GDM1 (cell line): ENCODE measurements at places on chromosomes 6 and 20.

- DNase-seq, result no peak
Observed at GRCh38 chr6:2589171-2589661, 161.5 kb downstream of the MYLK4 start.

- no peak for DNase-seq
Observed at GRCh38 chr6:3648724-3649123, 102.8 kb downstream of the PXDC1 start.

- DNase-seq, result no peak
Observed at GRCh38 chr6:77228279-77228678, 235.0 kb downstream of the HTR1B start.

- DNase-seq, result no peak
Observed at GRCh38 chr6:159084493-159085091, 39.8 kb upstream of the TAGAP start.

GRCh38 chr20:43979576-43980105 is 65.0 kb downstream of the TOX2 start:
- no peak for DNase-seq

DNA sequence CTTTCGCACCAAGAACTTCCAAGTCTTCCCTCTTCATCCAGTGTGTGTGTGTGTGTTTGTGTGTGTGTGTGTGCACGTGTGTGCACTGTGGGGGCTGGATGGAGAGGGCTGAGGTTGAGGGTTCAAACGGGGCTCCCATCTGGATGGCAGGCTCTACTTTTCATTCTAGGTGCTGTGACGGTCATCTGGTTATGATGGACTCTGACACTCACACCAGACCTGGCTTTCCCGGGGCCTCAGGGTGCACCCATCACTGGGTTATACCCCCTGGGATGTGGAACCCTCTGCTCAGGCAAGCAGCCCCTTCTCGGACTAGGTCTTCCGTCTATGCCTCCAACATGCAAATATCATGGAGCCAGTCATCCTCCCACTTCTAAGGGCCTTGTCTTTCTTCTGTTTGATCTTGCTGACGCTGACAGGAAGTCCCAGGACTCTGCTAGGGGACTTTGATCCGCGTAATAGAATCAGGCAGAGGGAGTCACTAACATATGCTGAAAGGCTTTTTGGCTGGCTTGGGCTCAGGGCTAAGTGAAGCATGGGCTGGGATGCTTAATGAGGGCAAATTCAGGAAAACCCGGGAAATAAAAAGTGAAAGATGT is 313.6 kb downstream of the CDC5L start:
- no peak for DNase-seq

DNA sequence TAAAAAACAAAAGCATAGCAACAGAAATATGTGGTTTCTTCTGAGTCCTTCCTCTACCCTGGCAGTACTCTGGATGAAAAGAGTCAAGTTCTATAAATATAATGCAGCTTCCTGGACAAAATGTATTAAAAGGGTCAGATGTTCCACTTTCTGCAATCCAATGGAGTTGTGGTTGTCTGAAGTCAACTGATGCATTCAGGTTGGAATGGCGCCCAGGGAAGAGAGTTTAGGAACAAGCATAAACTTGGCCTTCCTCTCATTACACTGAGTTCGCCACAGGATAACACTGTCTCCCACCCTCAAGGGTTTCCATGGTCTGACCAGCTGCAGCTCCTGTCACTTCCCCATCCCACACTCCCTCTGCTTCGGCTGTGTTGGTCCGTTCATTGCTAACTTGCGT is 66.4 kb downstream of the PLEKHG1 start:
- no peak for DNase-seq

DNA sequence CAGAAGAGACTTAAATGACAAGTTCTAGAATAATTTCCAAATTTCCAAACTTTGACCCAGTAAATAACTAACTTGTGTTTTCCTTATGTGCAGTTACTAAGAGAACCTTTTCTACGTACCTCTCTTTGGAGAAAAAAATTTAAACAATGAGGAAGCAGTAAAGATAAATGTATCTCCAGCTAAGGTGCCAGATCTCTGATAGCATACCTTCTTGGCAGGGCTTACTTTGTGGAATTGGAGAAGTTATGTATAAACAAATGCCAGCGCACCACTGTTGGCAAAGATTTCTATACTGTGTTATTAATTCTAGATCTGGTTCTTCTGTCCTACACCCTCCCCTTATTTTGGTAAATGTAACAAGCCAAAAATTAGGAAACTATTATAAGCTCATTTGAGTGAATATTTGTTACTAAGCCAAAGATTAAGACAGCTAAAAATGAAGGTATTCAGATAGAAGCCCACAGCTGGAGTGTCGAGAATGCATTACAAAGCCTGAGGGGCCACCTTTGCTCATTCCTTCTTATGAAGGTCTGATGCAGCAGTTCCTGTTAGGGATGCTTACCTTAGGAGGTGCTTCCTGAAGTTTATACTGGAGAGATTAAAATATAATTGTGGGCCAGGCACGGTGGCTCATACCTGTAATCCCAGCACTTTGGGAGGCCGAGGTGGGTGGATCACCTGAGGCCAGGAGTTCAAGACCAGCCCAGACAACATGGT is 373.1 kb upstream of the SOX4 start:
- no peak for DNase-seq

- DNase-seq, result no peak
Observed at GRCh38 chr6:1695546-1696462, 86.1 kb downstream of the FOXC1 start.

GRCh38 chr20:35004051-35004725 is 48.5 kb downstream of the MYH7B start:
- no peak for DNase-seq

DNA sequence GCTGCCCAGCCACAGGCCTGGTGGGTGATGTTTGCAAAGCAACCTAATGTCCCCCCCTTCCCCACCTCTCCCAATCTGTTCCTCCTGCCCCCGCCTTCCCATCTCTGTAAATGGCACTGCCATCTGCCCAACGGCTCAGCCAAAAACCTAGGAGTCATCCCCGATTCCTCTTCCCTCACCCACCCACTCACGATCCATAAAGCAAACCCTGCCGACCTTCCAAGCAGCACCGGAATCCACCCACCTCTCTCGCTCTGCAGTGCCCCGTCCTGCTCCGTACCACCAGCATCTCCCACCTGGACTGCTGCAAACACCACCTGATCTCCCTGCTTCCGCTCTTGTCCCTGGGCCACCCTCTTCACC is 37.6 kb downstream of the SULF2 start:
- no peak for DNase-seq

DNA sequence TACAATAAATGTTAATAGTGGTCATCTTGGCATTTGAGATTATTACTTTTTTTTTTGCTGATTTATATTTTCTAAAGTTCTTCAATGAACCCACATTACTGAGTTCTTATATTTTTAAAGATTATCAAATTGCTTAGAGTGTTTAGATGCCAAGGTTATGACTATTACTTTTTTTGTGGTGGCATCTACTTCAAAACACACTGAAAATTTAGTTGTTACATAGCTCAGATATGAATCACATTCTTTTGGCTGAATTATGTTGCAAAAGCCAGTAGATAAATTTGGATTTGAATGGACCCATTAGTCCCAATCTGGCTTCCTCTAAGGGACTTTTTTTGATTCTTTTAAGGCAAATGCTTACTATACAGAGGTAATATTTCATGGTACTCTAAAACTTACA is 8.9 kb downstream of the UTRN start:
- DNase-seq, result no peak

- no peak for DNase-seq
Observed at GRCh38 chr20:58989196-58989595, 8.1 kb downstream of the NELFCD start.

DNA sequence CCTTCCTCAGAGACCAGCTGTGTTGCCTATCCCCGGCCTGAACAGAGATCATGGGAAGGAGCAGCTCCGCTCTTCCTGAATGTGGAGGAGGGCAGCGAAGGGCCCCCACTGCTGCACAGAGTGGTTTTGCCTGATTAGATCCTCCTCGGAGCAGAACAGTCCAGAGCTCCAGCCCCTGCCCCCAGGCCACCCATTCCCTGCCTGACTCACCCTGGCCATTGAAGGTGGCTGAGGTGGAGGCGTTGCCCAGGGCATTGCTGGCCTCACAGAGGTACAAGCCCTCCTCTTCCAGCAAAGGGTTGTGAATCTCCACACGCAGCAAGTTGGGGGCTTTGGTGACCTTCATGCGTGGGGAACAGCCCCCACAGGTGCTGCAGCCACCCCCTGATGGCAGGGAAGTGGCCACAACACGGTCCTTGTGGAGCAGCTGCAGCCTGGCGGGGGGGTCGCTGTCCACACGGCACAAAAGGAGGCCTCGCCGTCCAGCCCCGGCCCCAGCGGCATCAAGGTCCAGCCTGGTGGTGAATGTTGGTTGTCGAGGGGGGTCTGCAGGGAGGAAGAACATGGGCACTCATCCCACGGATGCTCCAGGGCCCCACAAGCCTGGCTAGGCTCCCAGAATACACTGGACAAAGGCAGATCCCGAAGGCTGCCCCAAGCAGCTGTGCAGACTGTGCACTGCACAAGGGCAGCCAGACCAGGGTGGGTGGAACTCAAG is 14.7 kb downstream of the SIGLEC1 start:
- no peak for DNase-seq

DNA sequence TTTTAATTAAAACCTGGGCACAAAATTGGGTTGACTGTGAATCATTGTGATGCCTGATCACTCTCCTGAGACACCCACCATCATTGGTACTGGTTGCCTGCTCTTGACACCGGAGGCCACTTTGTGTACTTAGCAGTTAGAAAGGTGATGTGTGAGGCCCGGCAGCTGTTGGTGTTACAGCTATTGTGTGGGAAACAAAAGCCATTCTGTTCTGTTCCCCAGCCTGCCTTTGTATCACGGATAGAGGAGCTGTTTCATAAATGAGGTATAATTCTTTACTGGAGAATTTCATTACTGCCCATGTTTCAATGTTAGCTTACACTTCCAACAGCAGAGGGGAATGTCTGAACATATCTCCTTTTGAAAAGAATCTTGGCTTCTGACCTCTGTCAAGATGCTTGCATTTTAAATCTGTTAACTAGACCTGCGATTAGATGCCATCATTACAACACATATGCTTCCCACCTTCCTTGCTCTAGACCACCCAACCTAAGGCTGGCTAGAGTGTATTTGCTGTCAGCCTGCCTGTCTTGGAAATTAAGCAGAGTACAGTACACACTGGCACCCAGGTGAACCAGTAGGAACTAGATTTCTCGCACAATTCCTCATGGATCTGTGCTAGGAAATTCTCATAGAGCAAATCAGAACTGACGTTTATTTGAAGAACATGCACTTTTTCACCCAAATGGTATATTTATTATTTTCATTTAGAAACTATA is 142.4 kb upstream of the INSM1 start:
- no peak for DNase-seq

DNA sequence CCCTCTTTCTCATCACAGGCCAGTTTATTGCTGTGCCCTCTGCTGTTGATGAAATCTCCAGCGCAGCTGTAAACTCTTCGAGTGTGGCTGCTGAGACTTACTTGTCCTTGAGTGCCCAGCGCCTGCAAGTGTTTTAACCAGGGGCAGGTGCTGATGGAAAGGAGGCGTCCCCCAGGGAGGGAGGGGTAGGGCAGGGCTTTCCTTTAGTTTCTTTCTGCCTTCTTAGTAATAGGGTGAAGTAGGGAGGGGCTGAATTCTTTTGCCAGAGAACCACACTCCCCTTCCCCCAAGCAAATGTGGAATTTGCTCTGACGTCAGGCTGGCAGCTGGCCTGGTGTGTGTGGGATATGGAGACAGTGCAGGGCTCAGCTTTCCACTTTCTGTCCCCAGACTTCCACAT is 61.2 kb downstream of the IGF2R start:
- no peak for DNase-seq

- no peak for DNase-seq
Observed at GRCh38 chr6:3664625-3665041, 86.9 kb downstream of the PXDC1 start.

- no peak for DNase-seq
Observed at GRCh38 chr6:141307309-141307998, 825.3 kb upstream of the GJE1 start.

DNA sequence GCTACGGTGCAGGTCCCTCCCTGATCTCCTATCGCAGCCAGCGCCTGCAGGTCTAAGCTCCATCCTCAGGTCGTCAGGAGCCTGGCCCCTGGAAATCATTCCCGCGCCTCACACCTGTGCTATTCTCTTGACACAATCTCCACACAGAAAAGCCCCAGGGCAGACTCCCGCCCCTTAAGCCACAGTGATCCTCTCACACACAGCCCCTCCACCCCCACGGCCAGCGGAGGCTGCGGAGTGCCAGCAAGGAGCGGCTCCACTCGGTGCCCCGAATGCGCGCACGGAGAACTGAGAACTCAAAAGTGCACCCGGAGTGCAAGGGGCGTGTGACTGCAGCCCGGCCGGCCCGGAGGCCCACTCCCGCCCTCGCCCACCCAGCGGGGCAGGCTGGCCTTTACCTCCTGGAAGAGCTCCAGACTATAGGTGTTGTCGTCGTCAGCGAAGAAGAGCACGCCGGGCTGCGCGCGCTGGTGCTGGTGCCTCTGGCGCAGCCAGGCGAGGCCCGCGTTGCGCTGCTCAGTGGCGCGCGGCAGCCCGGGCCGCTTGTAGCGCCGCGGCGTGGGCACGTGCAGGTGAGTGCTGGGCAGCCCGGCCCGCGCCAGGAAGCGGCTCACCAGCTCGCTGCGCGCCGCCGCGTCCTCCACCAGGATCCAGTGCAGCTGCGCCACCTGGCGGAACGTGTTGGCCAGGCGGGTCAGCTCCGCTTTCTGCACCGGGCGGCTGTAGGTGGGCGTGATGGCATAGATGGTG is 1.2 kb downstream of the B3GAT2 start:
- peak; percentile 69 for DNase-seq

DNA sequence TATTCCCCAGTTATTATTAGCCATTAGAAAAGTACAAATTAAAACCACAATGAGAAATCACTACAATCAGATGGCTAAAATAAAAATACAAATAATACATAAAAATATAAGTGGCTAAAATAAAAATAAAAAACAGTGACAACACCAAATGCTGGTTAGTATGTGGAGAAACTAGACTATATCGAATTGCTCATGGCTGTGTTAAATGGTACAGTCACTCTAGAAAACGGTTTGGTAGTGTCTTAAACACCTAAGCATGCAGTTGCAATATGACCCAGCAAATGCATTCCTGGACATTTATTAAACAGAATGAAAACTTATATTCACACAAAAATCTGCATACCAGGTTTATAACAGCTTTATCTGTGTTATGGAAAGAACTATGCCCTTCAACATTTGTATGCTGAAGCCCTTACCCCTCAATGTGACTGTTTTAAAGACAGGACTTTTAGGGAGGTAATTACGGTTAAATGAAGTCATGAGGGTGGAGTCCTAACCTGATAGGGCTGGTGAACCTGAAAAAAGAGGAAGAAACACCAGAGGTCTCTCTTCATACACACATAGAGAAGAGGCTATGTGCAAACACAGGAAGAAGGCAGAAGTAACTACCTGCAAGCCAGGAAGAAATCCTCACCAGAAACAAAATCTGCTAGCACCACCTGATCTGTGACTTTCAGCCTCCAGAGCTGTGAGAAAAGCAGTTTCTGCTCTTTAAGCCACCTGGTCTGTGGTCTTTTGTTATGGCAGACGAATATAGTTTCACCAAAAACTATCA is 84.9 kb downstream of the ASCC3 start:
- no peak for DNase-seq
